ENCODE measurements at places on chromosomes 4 and X.

DNA sequence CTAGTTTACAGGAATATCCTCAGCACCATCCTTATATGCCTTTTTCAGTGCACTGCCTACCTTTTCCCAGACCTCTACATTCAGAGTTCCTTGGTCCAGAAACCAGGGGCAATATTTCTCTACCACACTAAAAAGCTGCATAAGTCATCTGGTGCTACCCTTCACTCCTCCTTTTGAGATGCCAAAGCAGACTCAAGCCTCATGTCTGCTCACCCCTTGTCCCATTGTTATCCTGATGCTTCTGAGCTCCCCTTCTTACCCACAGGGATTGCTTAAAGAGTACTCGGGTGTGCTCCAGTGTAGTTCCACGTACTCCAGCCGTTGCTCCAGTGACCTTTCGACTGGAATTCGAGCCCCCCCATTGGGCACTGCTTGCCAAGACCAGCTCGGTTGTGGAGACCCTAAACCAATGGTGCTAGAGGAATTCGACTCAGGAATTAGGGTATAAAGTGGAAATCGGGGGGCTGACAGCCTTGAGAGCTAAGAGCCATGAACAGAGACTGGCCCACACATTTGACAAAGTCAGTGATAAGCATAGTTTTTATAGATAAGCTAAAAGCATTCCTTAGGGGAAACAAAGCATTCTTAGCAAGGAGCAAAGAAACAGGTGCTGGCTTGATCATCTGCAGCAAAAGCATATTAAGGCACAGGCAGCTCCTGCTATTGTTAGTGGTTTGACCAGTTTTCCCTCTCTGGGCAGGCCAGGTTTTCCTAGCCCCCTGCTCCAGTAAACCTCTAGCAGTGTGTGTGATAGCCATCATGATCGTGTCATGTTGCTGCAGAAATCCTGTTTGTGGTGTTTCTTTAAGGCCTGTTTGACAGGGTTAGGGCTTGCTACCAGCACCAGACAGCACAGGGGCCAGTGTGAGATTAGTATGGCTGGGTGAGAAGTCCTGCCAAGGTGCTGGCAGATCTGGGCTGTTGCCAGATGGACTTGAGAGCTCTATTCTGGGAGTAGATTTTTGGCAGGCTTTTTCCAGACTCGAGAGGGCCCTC is 57.5 kb upstream of the WDR1 start:
- DNase-seq: no peak

GRCh38 chr4:174835536-174835935 is 6.5 kb upstream of the GLRA3 start:
- DNase-seq: no peak

GRCh38 chr4:54255881-54256280 is 26.8 kb downstream of the PDGFRA start:
- DNase-seq: no peak

DNA sequence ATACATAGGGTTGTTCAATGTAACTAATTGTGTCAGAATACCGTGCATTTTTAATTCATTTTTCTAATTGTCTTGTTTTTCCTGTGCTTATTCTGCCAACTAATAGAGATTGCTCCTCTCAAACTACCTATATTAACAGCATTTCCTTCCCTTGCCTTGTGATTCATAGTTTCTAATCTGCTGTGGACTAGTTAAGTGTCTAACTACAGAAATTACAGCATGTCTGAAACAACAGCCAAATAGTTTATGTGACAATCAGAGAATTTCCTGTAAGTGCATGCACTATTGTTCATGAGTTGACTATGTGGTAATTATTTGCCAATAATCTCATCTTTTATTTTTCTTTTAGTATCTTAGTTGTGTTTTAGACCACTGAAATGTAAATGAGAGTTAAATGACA is 4.1 kb upstream of the SEC24B start:
- DNase-seq: no peak

GRCh38 chr4:80726471-80726870 is 304.0 kb upstream of the BMP3 start:
- DNase-seq: no peak

GRCh38 chr4:44720371-44720770 is 6.0 kb downstream of the GNPDA2 start:
- no peak for DNase-seq

DNA sequence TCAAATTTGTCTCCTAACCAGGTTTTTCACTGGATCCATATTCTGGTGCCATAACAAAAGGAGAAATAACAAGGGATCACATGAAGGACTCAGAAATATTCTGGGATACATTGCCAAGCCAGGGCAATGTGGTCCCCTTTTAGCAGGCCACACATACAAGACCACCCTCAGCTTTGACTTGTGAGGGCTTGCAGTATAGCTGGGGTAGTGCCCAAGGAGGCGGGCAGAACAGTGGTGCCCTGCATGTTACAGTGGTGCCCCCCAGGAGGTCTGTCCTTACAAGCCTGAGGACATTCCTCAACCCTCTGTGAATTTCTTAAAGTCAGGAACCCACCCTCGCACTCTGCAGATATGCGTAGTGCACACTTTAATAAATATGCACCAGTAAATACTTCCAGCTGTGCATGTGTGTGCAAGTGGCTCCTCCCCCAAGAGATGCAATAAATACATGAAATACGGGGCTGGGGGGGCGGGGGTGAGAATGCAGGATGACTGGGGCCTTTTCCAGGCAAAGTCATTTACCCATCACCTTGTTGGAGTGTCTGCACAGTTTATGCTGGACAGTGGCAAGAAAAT is 34.4 kb upstream of the TBL1X start:
- no peak for DNase-seq

- DNase-seq: no peak
These were observed 14.3 kb downstream of the TAF9B start for GRCh38 chrX:78125148-78125547.

DNA sequence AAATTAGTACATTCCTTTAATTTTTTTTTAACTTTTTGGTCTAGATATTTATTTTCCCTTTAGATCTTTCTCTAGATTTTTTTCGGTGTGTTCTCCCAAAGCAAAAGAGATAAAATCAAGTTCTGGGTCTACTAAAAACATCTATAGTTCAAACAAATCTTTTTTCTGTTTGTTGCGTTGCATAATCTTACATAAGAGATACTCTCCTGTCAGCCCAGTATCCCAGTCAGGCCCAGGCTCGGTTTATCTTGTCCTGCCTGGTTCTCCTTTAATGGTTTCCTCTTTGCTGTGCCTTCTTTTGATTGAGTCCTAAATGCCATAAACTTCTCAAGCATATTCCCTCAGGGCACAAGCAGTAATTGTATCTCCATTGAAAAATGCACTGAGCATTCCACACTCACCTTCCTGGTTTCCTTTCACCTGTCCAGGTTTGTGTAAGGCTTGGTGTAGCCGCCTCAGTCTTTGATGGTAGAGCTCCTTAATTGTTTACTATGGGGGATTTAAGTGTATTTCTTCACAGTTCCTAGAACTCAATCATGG is 104.9 kb downstream of the TMEM131L start:
- DNase-seq: no peak

DNA sequence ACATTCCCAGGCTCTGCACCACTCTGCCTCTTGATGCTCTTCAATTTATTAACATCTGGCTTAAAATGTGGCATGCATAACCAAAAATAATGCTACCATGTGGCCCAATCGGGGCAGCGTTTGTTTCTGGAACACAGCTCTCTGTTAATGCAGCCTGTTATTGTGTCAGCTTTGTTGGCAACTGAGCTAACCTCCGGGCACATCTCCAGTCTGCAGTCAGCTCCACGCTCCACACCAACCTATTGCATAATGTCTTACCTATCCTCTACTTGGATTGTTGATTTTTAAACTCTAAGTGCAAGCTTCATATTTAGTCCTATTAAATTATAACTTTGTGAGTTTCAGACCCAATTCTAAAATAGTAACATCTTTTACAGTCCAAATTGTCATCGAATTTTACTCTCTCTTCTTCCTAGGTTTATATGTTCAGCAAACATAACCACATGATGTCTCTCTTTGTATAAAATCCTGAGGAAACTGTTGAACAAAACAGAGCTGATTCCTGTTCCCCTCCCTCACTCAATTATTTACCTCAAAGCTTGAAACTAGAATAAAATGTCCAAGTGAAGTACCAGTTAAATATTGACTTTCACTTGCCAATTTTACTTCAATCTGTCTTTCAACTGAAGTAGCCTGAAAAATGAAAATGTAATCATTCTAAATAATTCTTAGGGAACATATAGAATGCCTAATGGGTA is 92.2 kb upstream of the RAPGEF2 start:
- DNase-seq: no peak

DNA sequence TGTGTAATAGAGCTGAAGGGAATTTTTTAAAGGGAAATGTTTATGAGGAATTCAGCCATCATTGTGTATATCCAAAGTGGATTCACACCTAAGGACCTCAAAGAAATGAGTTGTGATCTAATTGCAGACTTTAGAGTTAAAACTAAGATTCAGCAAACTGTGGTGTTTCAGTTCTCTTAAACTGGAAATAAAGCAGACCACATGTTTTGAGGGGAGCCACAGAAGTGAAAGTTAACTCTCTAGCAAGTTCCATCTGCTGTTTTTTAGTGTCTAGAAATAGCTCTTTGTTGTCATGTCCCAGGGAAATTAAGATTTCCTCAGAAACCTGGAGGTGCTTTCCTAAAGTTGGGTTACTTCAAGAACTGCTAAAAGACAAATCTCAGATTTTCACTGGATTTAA is 97.3 kb upstream of the DDX3X start:
- no peak for DNase-seq

DNA sequence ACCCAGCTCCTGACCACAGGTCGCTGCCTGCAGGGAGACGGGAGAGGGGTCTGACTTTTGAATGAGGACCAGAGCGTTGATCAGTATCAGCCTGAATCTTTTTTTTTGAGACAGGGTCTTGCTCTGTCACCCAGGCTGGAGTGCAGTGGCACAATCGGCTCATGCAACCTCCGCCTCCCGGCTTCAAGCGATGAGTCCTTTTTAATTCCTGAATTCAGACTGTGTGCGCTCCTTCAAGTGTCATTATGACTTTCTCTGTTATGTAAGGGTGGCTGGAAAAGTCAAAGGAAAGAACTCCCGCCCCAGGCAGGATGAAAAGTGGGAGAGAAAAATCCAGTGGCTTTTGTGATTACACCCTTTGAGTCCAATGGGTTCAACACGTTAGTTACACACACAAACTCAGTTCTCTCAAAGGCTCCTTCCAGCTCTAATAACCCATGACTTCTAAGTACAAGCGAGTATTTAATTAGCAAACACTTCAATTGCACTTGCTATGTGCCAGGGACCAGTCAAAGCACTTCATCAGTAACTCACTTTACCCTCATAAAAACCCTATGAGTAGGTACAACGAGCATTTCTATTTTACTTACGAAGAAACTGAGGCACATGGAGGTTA is 44.4 kb downstream of the PDHA1 start:
- DNase-seq: no peak

DNA sequence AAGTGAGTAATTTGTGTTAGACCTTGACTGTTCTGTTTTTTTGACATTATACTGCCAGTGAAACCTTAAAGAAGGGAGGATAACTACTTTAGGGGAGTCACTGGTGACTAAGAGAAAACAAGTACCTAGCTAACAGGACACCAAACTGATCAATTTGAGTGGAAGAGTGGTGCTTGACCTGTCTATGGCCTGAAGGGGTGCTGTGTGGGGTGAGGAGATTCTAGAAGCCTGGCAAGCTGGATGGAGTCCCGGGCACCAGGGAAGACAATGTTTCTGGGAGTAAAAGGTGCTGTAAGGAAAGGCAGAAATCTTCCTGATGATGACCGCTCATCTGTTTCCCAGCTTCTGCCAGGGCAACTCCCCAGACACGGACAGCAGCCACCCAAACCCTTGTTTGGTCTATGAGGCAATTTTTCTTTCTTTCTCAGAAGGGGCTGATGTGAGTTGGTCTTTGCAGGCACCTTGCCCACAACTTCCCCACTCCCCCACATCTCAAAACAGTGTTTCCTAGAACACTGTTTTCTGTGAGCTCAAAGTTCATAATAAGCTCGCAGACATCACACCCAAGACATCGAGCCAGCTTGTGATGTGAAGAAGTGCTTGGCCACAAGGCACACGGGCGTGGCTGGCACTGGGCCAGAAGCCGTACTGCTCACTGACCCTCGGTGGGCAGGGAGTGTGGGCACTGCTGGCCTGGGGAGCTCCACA is 4.6 kb downstream of the TXK start:
- DNase-seq: no peak

GRCh38 chr4:54547299-54548097 is 110.3 kb upstream of the KIT start:
- no peak for DNase-seq

DNA sequence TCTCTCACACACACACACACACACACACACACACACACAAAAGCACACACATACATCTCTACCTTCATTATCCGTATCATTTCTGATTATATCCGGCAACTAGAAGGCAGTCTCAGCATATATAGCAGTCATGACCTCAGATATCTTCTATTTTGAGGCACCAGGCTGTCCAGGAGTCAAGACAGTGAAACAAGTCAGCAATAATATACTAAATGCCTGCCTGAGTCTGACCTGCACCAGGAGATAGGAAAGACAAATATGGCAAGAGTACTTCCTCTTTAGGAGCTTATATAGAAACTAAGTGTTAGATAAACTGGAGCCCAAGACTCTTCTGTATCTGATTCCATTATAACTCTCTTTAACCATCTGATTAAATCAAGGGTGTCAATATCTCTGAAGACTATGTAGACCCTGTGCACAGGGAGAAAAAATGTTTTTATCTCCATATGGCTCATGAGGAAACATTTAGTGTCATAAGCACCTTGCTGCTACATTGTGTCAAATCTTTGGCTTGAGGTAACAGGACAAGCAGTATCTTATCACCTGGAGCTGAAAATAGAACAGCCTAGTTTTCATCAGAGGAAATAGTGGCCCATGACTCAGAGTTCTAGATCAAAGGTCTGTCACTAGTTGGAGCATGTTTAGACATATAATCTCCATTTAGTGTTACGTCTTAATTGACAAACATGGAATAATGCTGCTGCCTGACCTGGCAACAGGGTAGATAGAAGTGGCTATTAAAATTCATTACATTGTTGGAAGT is 27.0 kb upstream of the FAM47B start:
- DNase-seq: no peak

DNA sequence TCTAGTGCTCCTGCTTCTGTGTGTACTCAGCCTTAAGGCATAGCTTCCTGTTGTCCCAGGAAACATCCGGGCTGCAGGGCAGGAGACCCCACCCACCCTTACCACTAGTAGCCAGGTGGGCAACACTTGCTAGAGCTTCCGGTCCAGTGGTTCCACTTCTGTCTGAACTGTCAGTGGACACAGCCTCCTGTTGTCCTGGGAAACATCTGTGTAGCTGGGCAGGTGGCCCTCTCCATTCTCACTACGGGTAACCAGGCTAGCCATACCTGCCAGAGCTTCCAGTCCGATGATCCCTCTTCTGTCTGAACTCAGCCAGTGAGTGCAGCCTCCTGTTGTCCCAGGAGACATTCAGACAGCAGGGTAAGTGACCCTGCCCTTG is 372.2 kb downstream of the INPP4B start:
- no peak for DNase-seq

- DNase-seq: no peak
These were observed 12.9 kb upstream of the NUDT9 start for GRCh38 chr4:87409420-87409939.

DNA sequence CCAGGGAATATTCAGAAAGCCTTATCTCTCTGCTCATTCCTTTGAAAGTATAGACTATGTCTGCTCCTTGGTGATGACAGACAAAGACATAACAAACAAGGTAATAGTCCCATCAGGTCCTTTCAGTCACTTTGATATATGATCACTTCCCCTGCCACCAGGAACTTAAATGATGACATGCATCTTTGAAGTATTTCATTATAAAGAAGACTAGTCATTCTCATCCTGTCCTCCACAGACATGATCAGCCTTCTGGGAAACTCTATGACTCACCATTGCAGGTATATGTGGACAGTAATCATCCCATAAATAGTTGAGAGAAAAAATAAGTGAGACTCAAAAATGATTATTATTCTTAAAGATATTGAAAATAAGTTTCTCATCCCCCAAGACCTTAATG is 117.5 kb upstream of the VCX2 start:
- no peak for DNase-seq

All from HCT116 (cell line).